ENCODE measurements at places on chromosomes 3 and 15.

DNA sequence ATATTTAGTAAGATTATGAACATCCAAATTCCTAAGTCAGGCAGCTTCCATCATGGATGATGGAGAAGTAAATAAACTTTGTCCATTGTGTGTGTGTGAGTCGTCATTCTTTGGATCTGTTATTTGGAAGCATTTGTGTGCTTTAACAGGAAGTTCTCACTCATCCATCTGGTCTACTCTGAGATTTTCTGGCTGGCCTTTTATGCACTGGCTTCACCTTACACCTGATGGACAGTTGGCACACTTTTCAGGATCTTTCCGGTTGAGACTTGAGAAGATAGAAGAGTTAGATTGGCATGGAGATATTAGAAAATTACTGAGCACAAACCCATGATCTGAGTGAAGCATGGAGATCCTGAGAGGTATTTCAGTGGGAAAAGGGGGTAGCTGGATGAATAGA, 12.6 kb downstream of the SYNPR start:
- no peak for DNase-seq

DNA sequence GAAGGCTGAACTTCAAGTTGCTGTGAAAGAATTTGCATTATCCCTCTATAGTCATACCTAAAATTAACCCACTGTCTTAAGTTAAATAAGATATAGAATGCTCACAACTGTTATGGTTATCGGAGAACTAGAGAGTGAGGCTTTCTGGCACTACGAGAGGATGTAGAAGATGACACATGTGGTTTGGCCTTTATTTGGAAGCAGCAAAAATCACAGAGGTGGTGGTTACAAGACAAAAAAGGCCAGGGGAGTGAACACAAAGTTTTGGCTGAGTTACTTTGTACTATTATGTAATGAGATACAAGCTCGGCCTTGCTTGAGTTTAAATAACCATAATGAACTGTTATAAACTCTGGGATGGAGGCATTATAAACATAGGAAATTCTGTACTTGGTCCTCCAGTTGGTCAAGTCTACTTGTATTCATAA, 78.3 kb upstream of the ICE2 start:
- DNase-seq: no peak

- no peak for DNase-seq
Measured at GRCh38 chr3:115835946-115836345, 212.6 kb downstream of the GAP43 start.

GRCh38 chr3:174737966-174738365, 121.2 kb upstream of the NAALADL2 start:
- DNase-seq: no peak

GRCh38 chr3:175149675-175150074, 290.5 kb downstream of the NAALADL2 start:
- DNase-seq: no peak

DNA sequence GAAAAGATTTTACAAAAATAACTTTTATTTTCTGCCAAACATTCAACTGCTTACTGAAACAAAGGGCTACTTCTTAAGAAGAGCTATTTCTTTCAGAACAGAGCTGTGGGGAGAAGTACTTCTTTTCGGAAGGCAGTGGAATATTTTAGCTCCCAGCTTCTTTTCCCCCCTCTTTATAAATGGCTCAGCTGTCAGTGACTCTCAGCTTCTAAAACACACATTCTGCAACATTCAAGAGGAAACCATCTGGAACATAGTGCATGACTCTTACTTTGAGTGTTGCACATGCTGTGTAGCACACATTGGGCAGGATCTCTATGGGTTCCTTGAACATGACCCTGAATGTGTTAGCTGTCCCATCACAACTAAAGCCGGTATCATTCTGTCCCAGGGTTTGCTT, 7.0 kb upstream of the C15orf40 start:
- DNase-seq: no peak

GRCh38 chr15:74127954-74128784, 2.2 kb upstream of the ISLR2 start:
- no peak for DNase-seq

DNA sequence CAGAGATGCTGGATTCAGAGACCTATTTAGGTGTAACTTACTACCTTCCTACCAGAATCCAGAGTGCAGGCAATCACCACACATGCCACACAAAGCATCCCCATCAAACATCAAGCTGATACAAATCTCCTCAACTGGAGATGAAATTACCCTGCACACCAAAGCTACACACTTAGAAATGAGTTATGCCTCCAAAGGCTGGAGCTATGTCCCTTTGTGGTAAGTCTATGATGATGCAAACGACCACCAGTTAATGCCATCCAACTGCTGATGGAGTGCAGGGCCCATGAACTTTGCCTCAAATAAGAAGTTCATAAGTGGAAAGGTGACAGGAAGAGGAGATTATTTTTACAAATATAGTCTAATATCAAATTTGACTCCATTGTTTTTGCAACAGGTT, 38.1 kb downstream of the PDZRN3 start:
- DNase-seq: no peak

All from cortex of kidney (tissue), 1 donor.